ENCODE measurements at places on chromosomes 2 and 18.

- no peak for DNase-seq
Observed at GRCh38 chr2:86649119-86649947, 25.7 kb upstream of the RNF103 start.

- DNase-seq: no peak
Observed at GRCh38 chr2:120228503-120228902, 5.3 kb upstream of the TMEM185B start.

DNA sequence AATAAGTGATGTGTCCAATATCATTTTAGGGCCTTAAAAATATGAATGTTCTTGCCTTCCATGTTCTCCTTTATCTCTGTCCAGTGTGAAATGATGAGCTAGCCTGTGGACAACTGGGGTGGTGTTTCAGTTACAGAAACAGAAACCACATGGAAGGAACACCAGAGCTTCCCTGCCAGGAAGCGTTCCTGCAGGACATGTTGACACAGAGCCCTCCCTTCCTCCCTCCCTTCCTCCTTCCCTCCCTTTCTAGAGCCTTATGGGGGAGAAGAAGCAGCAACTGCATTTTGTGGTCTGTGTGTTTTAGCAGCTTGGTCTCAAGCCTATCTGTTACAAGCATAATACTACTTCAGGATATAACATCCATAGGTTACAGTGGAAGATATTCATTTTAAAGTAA is 539.7 kb upstream of the NETO1 start:
- DNase-seq: no peak

- DNase-seq: no peak
Observed at GRCh38 chr2:235551965-235552364, 58.1 kb downstream of the AGAP1 start.

GRCh38 chr18:58525517-58525916 is 103.4 kb downstream of the ALPK2 start:
- DNase-seq: no peak

- DNase-seq: no peak
Observed at GRCh38 chr2:158214431-158214830, 112.8 kb downstream of the UPP2 start.

GRCh38 chr2:217724471-217724870 is 278.3 kb downstream of the TNS1 start:
- no peak for DNase-seq

DNA sequence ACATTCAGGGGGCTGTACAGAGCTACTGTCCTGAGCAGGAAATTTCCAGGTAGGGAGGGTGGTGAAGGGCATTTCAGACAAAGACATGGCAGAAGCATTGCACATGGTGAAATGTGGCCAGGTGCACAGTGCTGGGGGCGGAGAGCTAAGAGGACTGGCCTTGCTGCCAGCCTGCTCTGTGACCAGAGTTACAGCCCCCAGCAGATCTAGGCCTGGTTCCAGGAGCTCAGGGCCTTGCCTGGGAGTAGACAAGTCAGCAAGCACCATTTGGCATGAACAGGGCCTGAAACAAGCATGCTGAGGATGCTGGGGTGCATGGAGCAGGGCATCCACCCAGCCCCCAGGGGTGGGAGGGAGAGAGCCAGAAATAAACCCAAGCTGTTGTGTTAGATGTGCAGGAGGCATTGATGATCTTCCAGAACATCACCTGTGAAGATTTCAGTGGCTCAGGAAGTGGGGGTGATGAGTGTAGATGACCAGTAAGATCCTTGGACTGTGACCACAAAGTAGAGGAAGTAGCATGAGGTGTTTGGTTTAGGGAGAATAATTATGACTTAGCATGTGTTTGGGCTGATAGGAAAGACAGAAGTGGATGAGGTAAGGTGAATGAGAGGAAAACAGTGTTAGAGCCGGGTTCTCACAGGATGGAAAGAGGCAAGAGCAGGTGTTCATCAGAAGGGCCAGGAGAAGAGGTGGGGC is 61.1 kb downstream of the COA5 start:
- no peak for DNase-seq

- DNase-seq: peak; percentile 45
Observed at GRCh38 chr2:96528006-96528699, 8.4 kb upstream of the ARID5A start.

- DNase-seq: no peak
Observed at GRCh38 chr2:125216321-125216720, 1191.2 kb downstream of the CNTNAP5 start.

- no peak for DNase-seq
Observed at GRCh38 chr2:27977731-27978312, 87.3 kb downstream of the BABAM2 start.

DNA sequence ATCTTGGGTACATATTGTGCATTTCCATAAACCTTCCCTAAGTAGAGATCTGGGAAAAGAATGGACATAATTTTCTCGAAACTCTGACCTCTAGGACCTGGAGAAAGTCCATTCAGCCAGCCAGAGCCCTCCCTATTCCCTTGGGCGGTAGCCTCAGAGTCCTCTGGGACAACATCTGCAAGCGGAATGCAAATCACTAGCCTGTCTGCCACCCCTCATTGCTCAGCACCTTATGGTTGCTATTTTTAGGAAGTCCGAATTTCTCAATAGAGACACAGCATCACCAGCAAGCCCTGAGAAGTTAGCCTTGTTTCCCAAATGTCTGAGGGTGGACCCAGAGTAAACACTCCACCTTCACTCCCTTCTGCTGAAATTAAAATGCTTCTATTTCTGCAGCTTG is 17.6 kb upstream of the CD28 start:
- no peak for DNase-seq

GRCh38 chr2:71474116-71474743 is 20.9 kb downstream of the DYSF start:
- DNase-seq: no peak

GRCh38 chr2:110113961-110114591 is 1.5 kb downstream of the MALL start:
- no peak for DNase-seq

Measured in stimulated activated CD8-positive, alpha-beta memory T cell treated with anti-CD3 and anti-CD28 coated beads, Interleukin-4, amount 100 ng/mL, for 24 hours (primary cell).